T-cell (primary cell): ENCODE measurements at places on chromosomes 11 and 22. TPM values are rescaled to one million over a fixed set of nuclear protein-coding genes. Genes with fewer than 3 reads are reported as not detected.

DNA sequence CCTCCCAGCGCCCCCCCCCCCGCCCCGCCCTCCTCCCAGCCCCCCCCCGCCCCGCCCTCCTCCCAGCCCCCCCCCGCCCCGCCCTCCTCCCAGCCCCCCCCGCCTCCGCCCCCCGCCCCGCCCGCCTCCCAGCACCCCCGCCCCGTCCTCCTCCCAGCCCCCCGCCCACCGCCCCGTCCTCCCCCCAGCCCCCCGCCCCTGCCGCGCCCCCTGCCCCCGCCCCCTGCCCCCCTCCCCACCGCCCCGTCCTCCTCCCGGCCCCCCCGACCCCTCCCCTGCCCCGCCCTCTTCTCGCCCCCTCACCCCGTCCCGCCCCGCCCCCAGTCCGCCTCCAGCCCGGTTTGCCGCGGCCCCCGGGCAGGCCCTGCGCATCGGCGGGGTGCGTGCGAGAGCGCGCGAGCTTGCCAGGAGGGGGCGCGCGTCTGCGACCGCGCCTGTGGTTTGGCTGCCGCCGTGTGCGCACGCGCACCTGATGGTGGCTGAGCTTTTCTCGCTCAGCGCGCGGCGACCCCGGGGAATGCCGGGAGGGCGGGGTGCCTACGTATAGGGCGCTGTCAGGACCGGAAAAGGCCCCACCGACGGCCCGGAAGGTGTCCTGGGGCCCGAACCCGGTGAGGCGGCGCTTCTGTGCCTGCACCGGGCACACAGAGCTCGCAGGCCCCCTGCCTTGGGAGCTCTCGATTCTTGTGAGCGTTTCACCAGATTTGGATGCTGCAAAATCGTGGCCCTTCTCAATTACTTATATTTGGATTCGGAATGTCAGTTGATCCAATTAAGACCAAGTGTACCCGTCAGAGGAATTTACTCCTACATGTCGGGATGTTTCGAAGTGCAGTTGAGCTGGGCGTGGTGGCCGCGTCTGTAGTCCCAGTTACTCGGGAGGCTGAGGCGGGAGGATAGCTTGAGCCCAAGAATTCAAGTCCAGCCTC, 501 bp upstream of the TTLL12 start:
- peak; percentile 95 for DNase-seq

DNA sequence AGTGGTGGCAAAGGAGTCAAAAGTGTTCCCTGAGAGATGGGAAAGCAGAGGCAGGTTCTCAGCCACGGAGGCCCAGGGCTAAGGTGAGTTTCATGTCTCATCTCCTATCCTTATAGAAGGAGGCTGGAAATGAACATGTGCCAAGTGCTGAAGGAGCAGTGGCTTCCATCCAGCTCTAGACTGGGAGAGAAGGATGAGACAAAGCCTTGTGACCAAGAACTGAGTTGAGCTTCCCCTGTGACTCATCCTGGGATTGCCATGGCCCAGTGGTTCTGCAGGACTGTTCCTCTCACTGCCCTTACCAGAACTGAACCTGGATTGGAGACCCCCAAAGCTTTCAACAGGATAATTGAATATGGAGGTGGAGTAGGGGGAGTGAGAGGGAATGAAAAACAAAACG, 16.7 kb upstream of the OR9Q1 start:
- DNase-seq: no peak

DNA sequence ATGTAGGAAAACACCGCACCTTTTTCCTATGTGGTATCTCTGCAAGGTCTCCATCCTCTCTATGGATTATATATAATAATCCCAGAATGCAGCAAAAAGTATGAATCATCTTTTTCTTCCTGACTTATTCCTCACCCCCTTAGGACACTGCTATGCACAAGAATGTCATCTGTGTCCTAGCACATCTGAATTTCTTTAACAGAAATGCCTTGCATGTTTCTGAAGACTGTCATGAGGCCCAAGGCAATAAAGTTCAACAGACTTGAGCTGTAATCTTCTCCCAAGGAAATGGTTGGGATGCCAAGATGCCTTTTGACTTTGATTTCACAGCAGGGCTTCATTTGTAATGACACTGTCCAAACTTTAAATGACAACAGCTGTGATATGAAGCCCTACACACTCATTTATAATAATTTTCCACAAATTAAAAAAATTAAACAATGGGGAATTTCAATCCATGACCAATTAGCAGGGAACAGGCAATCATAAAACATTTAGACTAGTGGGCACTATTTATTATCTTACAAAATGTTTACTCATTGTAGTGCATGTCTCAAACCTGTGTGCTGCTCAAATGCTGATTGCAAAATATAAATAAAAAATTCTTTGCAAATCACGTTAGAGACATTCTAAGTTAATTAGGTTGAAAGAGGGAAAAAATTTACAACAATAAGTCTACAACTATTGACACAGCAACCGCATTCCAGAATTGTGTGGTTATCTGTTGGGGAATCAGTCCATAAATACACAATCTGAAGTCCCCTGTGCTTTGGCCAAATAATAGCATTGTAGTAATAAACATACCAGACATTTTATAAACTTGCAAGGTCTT, 242.3 kb downstream of the SWAP70 start:
- no peak for DNase-seq

DNA sequence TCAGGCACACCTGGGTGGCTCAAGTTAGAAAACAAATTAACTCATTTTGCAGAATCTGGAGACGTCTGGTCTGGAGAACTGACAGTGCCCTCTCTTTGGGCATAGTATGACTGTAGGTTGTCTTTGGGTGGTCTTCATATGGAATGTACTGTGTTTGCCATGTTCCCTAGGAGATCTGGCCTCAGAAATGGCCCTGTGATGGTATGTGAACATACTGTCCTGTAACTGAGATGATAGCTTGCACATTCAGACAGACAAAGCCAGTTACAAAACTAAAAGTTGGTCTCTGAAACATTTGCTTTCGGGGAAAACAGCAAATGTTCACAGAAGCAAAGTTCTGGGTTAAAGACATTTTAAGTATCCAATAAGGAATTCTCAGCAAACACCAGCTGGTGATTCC, 29.7 kb downstream of the CD44 start:
- no peak for DNase-seq

Gene RHOD
- total RNA-seq: 0.66 TPM

GRCh38 chr11:99240192-99241030, 219.7 kb downstream of the CNTN5 start:
- DNase-seq: no peak

GRCh38 chr11:120781486-120782120, 242.3 kb upstream of the TBCEL start:
- no peak for DNase-seq

DNA sequence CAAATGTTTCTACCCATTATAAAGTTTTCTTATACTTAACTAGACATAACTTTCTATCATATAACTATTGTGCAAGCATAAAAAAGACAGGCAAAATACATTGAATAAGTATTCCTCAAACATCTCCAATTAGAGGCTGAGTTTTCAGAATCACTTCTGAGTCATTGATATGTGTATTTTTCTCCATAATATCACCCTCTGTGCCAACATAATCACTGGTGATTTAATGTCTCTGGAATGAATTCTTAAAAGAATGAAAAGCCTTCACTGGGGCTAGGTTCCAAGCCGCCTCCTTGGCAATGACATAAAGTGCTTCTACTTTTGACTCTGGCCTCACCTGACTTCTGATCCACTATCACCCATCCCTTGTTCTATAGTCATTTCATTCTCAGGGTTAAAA, 197.0 kb upstream of the E2F8 start:
- no peak for DNase-seq

DNA sequence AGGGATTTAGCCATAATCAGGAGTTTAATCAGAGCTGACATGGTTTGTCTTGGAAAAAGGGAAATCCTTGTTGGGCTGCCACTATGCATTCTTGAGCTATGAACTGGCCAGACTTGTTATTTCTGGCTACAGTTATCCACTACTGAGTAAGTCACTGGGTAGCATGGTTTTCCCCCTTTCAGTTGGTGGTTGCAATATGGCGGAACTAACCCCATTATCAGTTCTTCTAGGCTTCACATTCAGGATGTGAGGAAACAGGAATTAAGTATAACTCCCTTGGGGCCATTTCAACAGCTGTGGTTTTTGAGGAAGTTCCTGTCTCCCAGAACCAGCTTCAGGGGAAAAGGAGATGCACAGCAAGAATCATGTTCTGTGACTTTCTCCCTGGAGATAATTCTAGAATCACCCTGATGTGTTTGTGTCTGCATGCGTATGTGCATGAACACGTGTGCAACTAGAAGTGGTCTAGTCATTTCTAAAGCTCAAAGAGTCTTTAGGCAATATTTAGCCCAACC, 103.0 kb upstream of the CD44 start:
- no peak for DNase-seq

GRCh38 chr11:17816232-17816931, 81.8 kb downstream of the KCNC1 start:
- DNase-seq: no peak

Gene TMEM45B
- 22.7 TPM for total RNA-seq

Gene ALG12
- 15.8 TPM for total RNA-seq

Gene PSMD13
- total RNA-seq: 74.0 TPM

Gene PGA5
- total RNA-seq: not detected

DNA sequence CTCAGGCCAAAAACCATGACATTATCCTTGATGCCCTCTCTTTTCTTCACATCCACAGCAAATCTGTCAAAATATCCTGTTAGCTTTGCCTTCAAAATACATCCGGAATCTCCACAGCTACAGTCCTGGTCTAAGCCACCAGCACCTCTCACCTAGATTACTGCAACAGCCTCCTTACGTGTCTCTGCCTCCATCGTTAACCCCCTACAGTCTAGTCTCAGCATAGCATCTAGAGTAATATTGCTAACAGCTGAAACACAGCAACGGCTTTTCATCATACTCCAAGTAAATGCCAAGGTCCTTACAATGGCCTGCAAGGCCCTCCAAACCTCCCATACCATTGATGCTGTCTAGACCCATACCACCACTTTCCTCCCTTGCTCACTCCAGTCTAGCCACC, 4.4 kb downstream of the TSG101 start:
- no peak for DNase-seq

DNA sequence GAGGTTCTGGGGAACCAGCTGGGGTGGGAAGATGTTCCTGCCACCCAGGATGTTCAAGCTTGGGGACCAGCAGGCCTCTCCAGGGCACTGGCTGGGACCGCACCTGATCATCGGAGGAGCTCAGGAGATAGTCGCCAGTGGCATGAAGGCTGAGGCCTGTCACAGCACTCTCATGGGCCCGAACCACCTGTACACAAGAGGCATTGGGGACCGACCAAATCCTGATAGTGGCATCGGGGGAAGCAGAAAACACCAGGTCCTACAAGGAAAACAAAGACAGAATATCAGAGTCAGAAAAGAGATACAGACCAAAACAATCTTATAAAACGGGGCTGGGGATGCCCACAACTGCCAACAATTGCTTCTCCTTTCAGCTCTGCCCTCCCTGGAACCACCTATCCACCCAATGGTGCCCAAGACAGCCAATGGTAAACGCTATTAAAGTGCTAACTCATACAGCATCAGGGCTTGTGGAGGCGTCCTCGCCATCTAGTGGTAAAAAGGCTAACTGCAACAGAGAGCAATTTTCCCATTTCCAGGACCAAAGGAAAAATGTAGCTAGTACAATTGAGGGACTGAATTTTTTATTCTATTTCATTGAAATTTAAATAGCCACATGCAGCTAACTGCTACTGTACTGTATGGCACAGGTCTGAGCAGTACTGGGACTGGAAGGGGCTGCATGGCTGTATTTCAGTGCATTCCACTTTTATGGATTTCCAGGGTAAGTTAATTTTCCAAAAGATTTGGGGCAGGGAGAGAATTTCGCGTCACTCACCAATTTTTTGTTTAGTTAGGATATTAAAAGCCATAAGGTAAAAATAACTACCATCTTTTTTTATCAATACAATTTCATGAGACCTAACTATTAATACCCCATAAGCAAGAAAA, 7.1 kb downstream of the PRPF19 start:
- no peak for DNase-seq

- no peak for DNase-seq
Observed at GRCh38 chr22:30086496-30086895, 6.2 kb downstream of the HORMAD2 start.

GRCh38 chr11:66637557-66638176, 836 bp upstream of the RBM4 start:
- DNase-seq: no peak

Gene PPP1R14B
- 97.8 TPM for total RNA-seq

DNA sequence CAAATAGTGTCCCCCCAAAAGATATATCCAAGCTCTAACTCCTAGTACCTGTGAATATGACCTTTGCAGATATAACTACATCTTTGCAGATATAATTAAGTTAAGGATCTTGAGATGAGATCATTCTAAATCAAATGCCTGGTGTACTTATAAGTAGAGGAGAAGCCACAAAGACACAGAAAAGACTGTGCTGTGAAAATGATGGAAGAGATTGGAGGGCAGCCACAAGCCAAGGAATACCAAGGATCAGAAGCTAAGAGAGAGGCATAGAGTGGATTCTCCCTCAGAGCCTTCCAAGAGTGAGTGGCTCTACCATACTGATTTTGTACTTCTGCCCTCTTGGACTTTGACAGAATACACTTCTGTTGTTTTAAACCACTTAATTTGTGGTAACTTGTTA, 7.5 kb upstream of the CAVIN3 start:
- DNase-seq: no peak

DNA sequence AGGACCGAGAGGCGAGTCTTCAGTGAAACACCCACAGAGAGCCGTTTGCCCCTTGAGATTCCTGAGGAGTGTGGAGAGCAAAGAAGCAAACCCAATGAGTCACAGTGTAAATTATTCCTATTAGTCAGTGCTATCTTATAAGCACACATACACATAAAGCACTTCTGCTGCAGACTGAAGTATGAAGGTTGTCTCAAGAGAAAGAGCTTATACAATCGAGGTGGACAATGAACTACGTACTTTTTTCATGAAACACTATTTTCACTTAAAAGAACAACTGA, 37.3 kb downstream of the GALNT18 start:
- DNase-seq: no peak

DNA sequence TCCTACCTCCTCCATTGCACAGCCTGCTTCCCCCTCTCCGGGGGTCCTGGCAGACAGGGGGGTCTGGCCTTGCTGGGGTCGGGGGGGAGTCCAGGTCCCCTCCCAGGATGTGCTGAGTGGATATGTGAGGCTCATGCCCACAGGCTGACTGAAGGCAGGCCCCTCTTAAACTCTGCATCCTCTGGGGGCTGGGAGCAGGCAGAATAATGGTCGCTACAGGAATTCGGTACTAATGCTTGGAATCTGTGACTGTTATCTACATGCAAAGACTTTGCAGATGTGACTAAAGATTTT, 1.6 kb upstream of the SUN2 start:
- DNase-seq: no peak

- no peak for DNase-seq
Observed at GRCh38 chr11:80239217-80239616, 798.4 kb upstream of the TENM4 start.

DNA sequence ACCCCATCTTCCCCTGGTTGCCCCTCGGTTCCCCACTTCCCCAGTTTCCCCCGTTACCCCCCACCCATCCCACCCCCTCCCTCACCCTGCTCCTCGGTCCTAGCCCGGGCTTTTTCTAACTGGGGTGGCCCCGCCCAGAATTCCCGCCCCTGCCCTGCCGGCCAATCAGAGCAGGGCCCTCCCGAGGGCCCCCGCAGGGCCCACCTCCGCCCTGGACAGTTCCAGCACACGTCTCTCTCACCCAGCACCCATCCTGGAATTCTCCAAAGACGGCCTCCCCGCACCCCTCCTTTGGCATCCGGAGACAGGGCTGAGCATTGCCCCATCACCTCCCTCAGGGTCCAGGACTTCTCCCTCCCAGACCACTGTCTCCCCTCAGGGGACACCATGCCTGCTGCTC, at the start of gene H19:
Gene H19 (minus strand): TSS at position 88 of the 400 bp plus-strand sequence.
- DNase-seq: no peak

Gene TOMT
- total RNA-seq: 0.28 TPM

- no peak for DNase-seq
Observed at GRCh38 chr22:50218996-50219727, 18.4 kb downstream of the SELENOO start.
